Activated naive CD4-positive, alpha-beta T cell treated with anti-CD3 and anti-CD28 coated beads, Interleukin-2, amount 50 U/mL, for 16 hours (primary cell): ENCODE measurements at places on chromosomes 1 and 21.

- no peak for DNase-seq
These were observed 8.6 kb downstream of the YBEY start for GRCh38 chr21:46294647-46295176.

- DNase-seq = no peak
These were observed 354.3 kb downstream of the TGFB2 start for GRCh38 chr1:218699421-218699820.

- DNase-seq = no peak
These were observed 252.4 kb upstream of the KAZN start for GRCh38 chr1:14345946-14346550.

- DNase-seq = no peak
These were observed 425.9 kb downstream of the SMYD3 start for GRCh38 chr1:246081138-246081702.

- no peak for DNase-seq
These were observed 33.8 kb upstream of the SLC45A1 start for GRCh38 chr1:8284127-8284526.

DNA sequence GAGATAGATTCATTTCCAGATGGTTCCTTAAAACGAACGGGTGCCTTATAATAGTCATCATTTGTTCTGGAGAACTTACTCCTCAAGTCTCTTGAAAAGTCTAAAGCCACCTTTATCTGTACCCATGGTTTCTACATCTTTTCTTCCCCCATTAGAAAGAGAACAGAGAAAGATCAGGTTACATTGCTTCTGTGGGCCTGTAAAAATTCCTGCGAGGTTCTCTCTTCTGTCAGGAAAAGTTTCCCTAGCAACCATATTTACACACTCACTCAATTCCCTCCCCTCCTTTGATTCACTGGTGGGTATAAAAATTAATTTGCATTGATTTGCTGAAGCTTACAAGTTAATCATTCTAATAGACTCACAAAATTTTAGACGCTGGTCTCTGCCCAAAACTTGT lies 6.7 kb downstream of the PHC2 start:
- DNase-seq = no peak

GRCh38 chr1:14421977-14422609 lies 176.4 kb upstream of the KAZN start:
- no peak for DNase-seq

DNA sequence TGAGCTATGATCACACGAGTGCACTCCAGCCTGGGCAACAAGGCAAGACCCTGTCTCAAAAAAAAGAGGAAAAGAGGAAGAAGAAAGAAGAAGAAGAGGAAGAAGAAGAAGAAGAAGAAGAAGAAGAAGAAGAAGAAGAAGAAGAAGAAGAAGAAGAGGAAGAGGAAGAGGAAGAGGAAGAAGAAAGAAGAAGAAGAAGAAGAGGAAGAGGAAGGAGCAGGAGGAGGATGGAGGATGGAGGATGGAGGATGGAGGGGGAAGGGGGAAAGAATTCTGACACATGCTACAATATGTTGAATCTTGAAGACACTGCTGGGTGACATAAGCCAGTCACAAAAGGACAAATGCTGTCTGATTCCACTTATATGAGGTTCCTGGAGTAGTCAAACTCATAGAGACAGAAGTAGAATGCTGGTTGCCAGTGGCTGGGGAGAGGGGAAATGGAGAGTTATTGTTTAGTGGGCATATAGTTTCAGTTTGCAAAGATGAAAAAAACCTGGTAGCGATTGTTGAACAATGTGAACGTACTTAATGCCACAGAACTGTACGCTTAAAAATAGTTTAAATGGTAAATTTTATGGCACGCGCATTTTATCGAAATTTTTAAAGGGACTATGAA lies 47.3 kb upstream of the COA6 start:
- peak; percentile 32 for DNase-seq

- DNase-seq = no peak
These were observed 5.9 kb downstream of the TMEM201 start for GRCh38 chr1:9594471-9595155.
